ENCODE measurements at places on chromosomes 1 and 21.

- DNase-seq, result no peak
Measured at GRCh38 chr21:36591326-36591970, 107.5 kb upstream of the SIM2 start.

DNA sequence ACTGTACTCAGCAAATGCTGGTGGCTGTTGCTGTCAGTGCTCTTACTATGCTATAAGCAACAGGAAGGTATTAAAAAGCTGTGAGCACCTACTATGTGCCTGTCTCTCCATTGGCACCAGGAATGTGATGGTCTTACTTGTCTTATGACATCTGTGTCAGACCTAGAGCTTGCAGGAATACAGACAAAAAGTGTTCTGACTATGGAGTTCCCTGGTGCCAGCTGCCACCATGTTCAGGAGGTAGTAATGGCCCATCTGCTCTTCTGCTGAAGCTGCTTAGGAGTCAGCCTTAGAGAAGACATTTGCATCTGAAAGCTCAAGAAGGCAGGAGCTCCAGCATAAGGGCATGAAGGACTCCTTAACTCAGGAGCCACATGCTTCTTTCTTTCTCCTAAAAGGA lies 52.3 kb downstream of the MAB21L3 start:
- no peak for DNase-seq

DNA sequence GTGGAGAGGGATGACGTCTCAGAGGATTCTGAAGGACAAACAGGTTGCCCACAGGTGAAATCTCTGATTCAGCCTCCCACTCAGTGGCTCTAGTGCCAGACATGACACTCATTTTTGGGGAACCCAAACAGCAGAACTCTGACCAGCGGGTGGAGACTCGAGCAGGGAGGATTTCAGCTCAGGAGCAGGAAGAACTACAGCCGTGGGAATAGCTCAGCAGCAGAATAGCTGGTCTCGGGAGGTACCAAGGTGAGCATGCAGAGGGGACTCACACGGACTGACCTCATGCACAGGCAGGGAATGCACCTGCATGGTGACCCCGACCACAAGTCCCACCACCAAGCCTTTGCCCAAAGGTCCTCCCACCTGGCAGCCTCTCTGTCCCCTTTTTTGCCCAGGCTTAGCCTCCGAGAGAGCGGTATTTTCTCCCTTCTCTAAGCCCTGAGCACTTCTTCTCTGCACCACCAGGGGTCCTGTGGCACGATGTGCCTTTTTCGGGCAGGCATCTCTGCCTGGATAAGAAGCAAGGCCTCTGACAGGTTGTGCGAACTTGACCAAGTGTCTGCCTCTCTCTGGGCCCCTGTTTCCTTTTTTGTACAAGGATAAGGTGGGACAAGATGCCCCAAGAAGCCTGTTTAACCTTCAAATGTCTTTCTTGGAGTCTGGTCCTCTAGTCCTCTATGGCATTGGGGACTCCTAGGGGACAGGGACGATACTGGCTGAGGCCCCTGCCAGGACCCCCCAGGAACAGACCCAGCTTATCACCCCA lies 8.8 kb upstream of the FGR start:
- DNase-seq, result peak; percentile 35

DNA sequence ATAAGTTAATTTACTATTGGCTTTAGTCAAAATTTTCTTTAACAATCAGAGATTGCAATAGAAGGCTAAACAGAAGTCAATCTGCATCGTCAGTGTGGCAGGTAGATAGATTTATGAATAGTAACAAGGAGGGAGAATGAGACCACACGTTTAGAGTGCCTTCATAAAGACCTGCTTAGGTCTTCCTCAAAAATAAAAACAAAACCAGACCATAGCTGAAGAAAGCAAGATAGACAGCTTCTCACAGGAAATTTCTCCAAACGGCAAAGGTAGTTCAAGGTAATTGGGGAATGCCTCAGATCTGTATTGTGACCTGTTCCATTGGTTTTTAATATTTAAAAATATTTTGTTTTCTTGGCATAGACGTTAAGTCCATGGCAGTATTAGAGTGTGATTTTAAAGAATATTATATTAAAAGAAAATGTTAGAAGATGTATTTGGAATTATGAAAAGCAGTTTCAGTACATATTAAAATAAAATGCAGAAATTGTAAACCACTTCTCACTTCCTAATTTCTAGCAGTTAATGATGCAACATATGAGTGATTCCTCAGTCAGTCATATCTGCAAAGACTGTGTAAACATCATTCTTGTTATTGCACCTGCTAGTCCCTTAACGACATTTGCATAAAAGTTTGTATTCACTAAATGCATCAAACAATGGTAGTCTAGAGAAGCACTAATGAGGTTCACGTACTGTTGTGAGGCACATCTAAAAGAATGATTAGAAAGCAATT lies 278.0 kb downstream of the HLX start:
- no peak for DNase-seq

DNA sequence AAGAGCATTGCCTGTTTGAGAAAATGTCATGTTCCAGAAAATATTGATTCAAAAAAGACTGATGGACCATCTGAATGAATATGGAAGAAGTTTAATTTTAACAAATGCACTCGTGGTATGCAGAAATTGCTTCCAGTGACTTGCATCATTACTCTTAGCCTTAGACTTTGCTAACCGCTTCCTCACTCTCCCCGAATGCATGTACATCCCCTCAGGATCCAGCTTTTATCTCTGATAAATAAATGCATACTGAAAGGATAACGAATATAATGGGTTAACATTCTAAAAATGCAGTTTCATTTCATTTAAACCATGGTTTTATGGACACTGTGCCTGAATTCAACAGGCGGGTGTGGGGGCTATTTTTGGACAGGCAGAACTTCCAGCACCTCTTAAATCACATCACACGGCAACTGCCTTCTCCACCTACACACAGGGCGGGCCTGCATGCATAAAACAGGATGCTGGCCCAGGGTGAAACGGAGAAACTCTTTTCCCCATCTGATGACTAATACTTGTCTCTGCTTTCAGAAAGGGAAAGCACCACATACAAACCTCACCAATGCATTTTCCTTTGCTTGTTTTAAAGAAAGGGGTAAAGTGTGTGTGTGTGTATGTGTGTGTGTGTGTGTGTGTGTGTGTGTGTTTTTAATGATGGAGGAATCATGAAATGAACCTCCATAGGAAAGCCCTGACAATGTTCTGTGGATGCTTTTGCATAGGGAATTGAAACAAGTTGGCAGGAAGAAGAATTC lies 48.7 kb downstream of the SPAG17 start:
- no peak for DNase-seq
